Kidney glomerular epithelial cell (primary cell): ENCODE measurements at places on chromosomes 6 and 20.
A peak's percentile ranks its signal among the peaks of the same experiment; 100 is the strongest.

- DNase-seq, result no peak
Measured at GRCh38 chr20:50446351-50447101, 63.7 kb upstream of the PTPN1 start.

GRCh38 chr6:96066376-96066775, 50.6 kb downstream of the FUT9 start:
- DNase-seq, result no peak

DNA sequence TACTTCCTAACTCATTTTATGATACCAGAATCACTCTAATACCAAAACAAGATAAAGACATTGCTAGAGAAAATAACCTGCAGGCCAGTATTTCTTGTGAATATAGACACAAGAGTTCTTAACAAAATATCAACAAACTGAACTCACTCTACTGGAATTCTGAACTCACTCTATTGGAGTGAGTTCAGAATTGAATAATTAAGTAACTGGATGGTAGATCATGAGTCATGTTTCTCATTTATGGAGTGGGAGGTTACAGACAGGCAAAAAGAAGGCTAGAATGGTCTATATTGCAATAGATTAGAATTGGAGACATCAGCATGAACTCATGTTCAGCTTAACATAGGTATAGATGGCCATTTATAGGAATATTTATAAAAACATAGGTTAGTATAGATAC, 26.6 kb upstream of the C6orf58 start:
- DNase-seq, result peak; percentile 90

GRCh38 chr6:22366214-22366613, 69.4 kb upstream of the PRL start:
- DNase-seq, result no peak

- DNase-seq, result no peak
Measured at GRCh38 chr6:126300126-126300525, 39.8 kb upstream of the CENPW start.

DNA sequence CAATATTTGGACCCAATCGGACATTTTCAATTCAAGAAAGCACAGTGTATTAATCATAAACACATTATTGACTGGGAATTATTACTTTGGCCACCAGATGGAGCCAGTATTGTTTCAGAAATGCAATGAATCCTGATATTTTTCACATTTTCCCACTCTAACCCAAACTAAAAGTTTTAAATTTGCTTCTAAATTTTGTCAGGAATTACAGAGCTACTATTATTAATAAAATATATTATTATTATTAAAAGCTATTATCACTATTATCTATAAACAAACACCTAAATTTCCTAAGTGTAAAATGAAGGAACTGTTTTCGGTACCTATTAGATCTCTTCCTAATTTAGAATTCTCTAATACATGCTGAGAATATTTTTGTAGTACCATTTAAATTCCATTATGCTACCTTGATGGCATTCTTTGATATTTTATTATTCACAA, 245.3 kb downstream of the OGFRL1 start:
- peak; percentile 40 for DNase-seq

- DNase-seq, result no peak
Measured at GRCh38 chr6:169969372-169970099, 218.1 kb downstream of the ERMARD start.

DNA sequence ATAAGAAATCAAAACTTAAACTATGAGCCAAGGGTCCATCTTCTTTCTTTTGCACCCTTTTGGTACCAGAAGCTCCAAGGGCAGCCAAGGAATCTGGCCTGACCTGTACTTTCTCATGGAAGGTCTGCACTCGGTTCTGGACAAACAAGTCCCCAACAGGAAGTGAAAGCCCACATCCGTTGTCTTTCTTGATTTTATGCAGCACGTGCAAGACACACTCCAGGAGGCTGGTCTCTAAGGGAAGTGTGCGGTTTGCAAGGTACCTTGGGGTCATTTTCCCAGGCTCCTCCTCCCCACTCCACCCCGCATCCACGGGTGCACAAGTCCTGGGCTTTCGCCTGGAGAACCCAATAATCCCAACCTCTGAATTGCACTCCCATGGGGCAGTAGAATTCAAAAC, 101.9 kb downstream of the NFATC2 start:
- DNase-seq, result no peak

DNA sequence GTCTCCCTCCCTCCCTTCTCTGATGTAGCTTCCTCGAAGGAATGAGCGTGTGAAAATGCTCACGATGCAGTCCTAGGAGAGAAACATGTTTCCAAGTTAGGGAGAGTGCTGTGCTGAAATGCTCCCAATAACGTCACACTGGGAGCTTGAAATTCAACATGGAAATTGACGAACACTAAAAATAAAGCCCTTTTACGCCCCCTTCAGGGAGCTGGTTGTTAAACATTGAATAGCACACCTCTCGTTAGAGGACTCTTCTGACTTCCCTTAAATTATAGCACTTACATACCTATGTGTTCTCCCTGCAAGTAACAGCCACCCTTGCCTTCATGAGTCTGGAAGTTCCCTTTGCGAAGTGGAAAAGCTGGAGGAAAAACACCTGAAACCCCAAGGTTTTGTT, 88.6 kb downstream of the BFSP1 start:
- no peak for DNase-seq

DNA sequence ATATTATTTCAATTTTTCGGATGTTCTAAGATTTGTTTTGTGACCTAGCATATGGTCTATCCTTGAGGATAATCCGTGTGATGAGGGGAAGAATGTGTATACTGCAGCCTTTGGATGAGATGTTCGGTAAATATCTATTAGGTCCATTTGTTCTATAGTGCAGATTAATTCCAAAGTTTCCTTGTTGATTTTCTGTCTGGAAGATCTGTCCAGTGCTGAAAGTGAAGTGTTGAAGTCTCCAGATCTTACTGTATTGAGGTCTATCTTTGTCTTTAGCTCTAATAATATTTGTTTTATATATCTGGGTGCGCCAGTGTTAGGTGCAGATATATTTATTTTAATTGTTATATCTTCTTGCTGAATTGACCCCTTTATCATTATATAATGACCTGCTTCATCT, 32.2 kb upstream of the SNAP91 start:
- no peak for DNase-seq

- no peak for DNase-seq
Measured at GRCh38 chr20:12975833-12976608, 32.8 kb upstream of the SPTLC3 start.

- no peak for DNase-seq
Measured at GRCh38 chr6:46628976-46629375, 23.6 kb downstream of the CYP39A1 start.

GRCh38 chr20:61052776-61053442, 199.2 kb upstream of the CDH4 start:
- DNase-seq, result no peak

GRCh38 chr6:81939766-81940165, 187.3 kb upstream of the TENT5A start:
- no peak for DNase-seq

DNA sequence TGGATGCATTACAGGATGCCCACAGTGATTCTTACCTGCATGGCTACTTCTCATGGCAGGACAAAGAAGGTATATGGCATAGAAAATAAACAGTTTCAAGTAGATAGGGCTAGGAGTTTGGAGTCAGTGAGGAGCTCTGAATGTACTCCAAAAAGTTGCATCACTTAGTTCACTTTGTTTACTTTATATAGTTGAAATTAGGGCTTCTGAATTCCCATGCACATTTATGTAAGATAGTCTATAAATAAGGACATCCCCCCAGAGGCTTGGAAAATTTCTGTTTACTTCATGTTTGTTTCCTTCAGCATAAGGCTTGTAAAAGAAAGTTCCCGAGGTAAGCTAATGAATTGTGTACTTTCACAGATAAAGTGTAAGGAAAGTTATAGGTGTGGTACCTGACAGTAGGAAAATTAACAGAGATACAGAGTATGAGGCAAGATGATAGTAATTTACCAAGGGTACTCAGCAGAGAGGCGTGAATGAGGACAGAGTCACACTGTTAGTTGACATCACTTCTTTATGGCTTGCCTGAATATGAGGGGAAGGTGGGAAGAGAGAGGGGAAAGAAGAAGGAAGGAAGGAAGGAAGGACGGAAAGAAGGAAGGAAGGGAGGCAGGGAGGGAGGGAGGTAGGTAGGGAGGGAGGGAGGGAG, 51.1 kb downstream of the ADTRP start:
- no peak for DNase-seq

DNA sequence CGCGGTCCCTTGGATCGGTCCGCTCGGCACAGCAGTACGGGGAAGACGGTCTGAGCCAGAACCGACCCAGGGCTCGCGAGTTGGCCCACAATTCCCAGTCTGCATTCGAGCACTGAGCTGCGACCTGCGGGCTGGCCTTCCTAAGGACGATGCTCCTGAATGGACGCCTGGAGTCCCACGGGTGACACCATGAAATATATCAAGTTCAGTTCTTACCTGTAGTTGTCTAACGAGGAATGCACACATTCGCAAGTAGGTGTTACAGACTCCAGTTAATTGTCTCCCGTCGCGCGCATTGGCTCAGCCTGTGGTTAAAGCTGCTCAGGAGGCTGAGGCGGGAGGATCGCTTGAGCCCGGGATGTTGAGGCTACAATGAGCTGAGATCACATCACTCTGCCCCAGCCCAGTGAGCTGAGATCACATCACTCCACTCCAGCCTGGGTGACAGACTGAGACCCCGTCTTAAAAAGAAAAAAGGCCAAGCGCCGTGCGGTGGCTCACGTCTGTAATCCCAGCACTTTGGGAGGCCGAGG, 802 bp downstream of the PEX7 start:
- no peak for DNase-seq

DNA sequence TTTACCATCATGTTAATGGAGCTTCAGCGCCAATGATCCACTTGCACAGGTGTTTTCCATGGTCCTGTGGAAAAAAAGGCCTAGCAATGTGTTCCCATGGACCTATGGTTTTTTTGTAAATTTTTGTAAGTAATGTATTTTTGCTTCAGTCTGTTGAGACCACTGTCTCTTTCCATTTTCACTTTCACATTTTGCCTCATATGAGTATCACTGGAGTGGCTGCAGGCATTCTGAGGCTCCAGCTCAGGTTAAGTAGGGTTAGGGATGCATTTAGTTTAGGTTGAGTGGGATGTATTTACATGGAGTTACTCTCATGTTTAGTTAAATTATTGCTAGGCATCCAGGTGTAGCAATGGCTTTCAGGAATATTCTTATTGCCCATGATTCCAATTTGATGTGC, 19.2 kb upstream of the LMBRD1 start:
- no peak for DNase-seq

DNA sequence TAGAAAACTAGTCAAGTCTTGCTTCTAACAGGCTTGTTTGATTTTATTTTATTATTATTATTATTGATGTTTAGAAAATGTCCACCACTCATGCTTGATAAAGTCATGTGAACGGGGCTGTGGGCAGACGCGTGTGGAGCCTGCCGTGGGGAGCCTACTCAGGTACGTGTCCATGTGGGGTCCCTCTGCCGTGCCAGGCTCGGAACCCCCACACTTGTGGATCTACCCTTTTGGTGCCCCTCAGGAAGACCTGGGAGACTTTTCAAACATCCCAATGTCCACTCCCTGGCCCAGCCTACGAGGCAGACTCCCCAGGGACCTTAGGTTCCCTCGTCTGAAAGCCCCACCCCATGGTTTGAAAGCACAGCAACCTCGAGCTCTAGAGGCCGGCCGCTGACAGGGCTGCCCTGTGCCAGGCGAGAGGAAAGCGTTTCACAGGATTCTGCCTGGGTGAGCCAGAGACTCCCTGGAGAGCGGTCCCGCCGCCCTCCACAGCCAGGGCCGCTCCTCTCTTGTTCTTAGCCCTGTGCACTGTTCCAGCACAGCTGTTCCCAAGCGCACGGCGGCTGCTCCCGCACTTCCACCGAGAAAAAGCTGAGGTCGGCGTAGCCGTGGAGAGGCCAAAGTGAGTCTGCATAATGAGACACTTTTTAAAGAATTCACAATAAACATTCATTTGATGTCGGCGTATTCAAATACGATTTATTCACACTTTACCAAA, 249.7 kb downstream of the TTLL2 start:
- DNase-seq, result peak; percentile 35

- DNase-seq, result no peak
Measured at GRCh38 chr20:25356271-25356933, 34.2 kb downstream of the ABHD12 start.

- DNase-seq, result no peak
Measured at GRCh38 chr6:45057711-45058110, 270.4 kb upstream of the RUNX2 start.

GRCh38 chr6:133203344-133203697, 37.8 kb upstream of the EYA4 start:
- no peak for DNase-seq

GRCh38 chr6:148074738-148075137, 267.9 kb upstream of the SASH1 start:
- DNase-seq, result no peak

DNA sequence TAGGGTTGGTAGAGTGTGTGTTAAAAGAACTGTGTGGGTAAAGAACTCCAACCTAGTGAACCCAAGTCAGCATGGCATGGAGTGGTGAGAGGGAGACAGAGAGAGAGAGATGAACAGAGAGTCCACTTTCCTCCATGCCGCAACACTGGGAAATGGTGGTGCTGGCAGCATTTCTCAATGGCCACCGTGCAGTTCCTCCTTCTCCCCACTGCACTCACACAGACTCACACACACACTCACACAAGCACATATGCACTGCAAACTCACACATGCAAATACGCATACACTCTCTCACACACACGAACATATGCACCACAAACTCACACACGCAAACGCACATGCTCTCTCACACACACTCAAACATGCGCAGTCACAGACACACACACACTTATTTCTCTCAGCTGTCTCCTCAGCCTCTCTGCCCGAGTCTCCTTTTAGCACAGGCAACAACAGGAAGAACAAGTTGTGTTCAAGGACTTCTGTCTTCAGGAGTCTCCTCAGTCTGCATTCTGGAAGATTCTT, 66.5 kb upstream of the LY86 start:
- no peak for DNase-seq

GRCh38 chr20:23923891-23924435, 44.4 kb upstream of the CST5 start:
- DNase-seq, result no peak

- DNase-seq, result no peak
Measured at GRCh38 chr20:42138729-42139128, 520.6 kb upstream of the CHD6 start.

GRCh38 chr6:130405549-130405948, 39.7 kb downstream of the TMEM200A start:
- DNase-seq, result no peak

GRCh38 chr6:44128020-44128917, 915 bp downstream of the TMEM63B start:
- no peak for DNase-seq

- DNase-seq, result no peak
Measured at GRCh38 chr6:138857775-138858174, 61.9 kb downstream of the ECT2L start.
